Pancreas (tissue), 10 donors: ENCODE measurements at places on chromosomes 16 and 17.

DNA sequence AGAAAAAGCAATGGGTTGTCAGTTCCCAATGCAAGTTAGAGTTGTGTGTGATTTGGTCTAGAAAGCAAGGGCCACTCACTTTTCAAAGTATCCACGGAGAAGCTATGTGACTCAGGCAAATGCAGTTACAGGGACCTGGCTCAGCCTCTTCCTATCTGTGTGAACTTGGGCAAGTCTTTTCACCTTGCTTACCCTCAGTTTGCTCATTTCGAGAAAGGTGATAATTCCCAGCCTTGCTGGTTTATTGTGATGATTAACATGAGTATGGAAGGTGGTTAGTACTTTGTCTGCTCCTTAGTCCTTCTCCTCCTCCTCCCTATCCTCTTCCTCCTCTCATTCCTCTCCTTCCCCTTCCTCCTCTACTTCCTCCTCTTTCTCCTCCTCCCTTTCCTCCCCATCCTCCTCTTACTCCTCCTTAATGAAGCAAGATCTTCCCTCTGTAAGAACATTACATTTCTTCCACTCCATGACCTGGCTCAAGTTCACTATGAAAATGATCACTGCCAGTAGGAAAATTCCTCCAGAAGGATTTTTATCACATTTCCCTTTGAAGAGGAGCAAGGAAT is 204.0 kb downstream of the GRIN2A start:
- no peak for DNase-seq

GRCh38 chr16:78876671-78877070 is 723.9 kb downstream of the MAF start:
- DNase-seq, result no peak

DNA sequence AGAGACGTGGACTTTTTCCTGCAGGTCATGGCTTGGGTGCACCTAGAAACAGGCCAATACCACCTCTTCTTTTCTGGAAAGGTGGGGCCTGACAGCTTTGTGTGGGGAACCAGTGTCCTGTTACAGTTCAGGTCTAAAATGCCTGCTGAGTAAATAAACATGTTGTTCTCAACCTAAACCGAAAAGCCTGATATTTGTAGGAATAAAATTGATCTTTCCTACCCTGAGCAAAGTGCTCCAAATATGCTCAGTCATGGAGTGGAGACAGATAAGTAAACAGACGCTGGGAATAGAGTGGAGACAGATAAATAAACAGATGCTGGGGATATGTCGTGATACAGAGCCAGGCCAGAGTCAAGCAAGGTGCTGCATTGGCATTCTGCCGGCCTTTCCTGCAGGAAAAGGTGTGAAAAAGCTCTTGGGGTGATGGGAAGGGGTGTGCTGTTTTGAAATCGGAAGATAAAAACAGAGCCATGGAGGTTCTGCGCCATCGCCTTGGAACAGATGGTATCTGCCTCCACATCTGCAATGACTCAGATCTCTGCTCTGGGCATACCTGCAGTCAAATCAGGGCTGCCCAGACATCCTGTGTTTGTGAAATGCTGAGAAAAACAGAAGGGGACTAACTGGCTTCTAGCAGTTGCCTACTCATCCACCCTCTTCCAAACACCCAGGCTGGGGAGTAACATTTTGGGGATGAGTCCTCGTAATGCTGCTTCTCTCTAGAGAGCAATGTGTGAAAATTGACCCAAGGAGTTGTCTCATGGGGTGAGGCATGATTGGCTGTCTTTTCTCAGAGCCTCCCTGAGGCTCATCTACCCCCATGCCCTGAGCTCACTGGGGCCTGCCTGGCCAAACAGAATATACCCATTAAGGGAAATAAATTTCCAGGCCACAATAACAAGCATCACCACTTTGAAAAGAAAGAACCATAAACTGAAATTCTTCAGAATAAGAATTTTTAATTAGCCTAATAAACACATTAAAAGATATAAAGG is 16.8 kb upstream of the TRPV2 start:
- DNase-seq, result no peak

DNA sequence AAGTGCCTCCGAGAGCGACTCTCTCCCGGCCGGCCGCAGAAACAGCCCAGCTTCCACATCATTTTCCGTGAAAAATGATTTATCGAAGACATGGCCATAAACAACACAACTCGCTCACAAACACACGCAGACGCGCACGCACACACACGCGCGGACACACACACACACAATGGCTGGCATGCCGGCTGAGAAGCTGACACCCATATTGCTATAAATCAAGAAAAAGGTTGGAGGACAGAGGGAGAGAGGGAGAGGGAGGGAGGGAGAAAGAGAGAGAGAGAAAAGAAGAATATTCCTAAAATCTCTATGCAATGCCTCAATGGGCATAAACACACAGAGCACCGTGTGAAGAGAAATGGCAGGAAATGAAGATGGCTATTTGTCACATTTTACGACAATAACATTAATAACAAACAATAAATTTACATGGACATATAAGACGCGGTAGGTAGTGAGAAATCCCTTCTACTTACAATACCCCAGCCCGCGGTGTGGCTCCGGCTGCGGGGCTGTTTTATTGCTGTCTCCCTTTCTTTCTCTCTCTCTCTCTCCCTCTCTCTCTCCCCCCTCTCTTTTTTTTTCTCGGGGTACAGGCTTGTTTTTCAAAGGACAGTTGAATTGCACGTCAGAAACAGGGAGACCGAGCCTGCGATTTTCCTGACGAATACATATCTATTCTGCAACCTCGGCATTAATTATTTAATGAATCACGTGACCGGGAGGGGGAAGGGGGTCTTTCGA is 9.5 kb downstream of the HOXB4 start:
- DNase-seq, result no peak

DNA sequence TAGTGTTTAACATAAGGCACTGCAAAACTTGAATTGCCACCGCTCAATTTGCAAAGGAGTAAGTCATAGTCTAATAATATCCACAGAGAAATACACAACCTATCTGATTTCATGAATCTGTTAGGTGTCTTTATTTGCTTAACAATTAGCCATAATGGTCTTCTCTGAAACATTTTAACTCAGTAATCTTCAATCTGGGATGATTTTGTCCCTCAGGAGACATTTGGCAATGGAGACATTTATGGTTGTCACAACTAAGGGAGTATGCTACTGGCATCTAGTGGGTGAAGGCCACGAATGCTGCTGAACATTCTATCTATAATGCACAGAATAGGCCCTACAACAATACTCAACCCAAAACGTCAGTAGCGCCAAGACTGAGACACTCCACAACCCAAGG is 4.3 kb downstream of the UBE2G1 start:
- no peak for DNase-seq

DNA sequence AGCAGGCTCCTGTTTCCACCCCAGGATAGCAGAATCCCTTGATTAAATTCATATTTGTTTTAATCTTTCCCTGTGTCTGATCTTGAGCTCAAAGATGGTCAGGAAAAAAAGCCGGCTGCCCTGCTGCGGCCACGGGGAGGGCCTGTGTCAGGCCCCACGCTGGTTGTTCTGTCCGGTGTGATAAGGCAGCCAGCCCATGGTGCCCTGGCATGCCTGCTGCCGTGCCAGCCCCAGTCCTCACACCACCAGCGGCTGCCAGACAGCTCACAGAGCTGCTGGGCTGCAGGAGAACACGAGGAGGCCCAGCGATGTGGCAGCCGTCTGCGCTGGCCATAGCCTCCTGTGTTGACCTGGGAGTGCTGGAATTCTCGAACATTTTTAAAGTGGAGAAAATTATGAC is 34.7 kb upstream of the BRD7 start:
- DNase-seq, result no peak
